ENCODE measurements at places on chromosomes 5 and 9. TPM values are rescaled to one million over a fixed set of nuclear protein-coding genes. Genes with fewer than 3 reads are reported as not detected.
A peak's percentile ranks its signal among the peaks of the same experiment; 100 is the strongest.

DNA sequence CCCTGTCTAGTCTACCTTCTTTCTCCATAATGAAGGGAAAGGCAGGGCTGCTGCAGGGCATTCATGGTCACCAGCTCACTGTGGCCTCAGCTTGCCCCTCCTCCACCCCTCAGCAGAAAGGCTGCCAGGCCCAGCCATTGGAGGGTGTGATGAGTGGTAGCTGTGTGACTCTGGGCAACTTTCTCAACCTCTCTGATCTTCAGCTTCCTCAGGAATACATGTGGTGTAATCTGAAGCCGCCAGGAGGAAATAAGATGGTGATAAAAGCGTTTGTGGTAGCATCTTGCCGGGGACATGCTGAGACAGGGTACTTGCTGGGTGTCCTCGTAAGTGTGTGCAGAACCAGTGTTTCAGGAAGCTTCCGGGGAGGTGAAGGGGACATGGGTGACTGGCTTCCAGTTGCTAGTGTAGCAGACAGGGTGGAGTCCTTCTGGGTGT is 9.8 kb downstream of the CXCL14 start:
- peaks cover 7% of the 10 kb centered on the region for H3K4me1 ChIP-seq
- no peak for DNase-seq
- H3K36me3 ChIP-seq = no peaks in the 10 kb centered on the region

- no peaks in the 10 kb centered on the region for H3K4me1 ChIP-seq
- H3K27me3 ChIP-seq = no peaks in the 10 kb centered on the region
- no peak overlapping the region for H3K27ac ChIP-seq
Observed at GRCh38 chr5:117805058-117805457, 1183.3 kb downstream of the DTWD2 start.

GRCh38 chr5:150117945-150118560 is 31.7 kb upstream of the CSF1R start:
- no peaks in the 10 kb centered on the region for H3K36me3 ChIP-seq
- no peak for DNase-seq
- H3K4me1 ChIP-seq = no peaks in the 10 kb centered on the region
- H3K27ac ChIP-seq = no peak overlapping the region
- H3K27me3 ChIP-seq = no peaks in the 10 kb centered on the region

DNA sequence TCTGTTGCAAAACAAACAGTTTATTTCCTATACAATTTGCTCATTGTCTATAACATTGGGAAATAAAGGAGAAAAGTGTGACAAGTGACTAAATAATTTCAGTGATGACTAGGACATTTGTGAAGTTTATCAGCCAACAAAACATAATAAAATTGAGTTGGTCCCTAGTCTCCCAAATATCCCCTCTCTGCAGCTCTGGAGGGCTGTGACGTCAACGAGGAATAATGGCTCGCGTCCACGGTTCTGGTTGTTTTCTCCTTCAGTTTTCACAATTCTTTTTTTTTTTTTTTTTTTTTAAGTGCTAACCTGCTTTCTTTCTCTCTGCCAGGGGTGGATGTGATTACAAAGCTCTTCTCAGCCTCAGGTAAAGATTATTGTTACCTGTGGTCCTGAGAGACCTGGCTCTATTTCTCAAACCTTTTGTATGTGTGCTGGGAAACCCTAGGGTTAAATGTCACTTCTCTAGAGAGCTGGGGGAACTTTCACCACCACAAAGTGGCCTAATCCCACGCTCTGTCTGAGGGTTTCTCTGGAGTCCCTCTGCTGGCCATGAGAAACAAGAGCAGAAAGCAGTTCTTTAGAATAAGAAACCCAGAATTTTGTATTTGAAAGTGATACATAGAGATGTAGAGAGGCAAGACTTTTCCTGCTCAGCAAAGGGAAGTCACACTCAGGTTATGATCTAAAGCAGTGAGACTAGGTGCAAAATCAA is 36.2 kb upstream of the ANKRD55 start:
- no peak overlapping the region for H3K4me3 ChIP-seq
- no peaks in the 10 kb centered on the region for H3K36me3 ChIP-seq
- no peaks in the 10 kb centered on the region for H3K27me3 ChIP-seq
- H3K4me1 ChIP-seq = peaks cover 8% of the 10 kb centered on the region
- no peak overlapping the region for H3K27ac ChIP-seq

The TMEM215 gene
- total RNA-seq = not detected

The CDKN2B gene
- not detected for total RNA-seq

GRCh38 chr9:3191715-3192114 is 334.1 kb downstream of the RFX3 start:
- no peak for DNase-seq
- H3K27me3 ChIP-seq = no peaks in the 10 kb centered on the region
- no peak overlapping the region for H3K27ac ChIP-seq
- no peaks in the 10 kb centered on the region for H3K4me1 ChIP-seq
- H3K4me3 ChIP-seq = no peak overlapping the region

DNA sequence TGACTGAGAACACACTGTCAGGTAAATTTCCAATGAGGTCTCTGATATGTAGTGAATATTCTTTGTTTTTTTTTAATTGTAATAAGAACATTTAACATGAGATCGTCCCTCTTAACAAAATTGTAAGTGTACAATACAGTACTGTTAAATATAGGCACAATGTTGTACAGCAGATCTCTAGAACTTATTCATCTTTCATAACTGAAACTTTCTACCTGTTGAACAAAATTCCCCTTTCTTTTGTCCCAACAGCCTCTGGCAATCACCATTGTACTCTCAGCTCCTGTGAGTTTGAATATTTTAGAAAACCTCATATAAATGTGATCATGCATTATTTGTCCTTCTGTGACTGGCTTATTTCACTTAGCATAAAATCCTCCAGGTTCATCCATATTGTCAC is 10.6 kb upstream of the PRLR start:
- no peaks in the 10 kb centered on the region for H3K27me3 ChIP-seq
- no peaks in the 10 kb centered on the region for H3K36me3 ChIP-seq
- H3K4me3 ChIP-seq = no peak overlapping the region
- H3K4me1 ChIP-seq = no peaks in the 10 kb centered on the region

The FCN2 gene
- total RNA-seq = not detected

DNA sequence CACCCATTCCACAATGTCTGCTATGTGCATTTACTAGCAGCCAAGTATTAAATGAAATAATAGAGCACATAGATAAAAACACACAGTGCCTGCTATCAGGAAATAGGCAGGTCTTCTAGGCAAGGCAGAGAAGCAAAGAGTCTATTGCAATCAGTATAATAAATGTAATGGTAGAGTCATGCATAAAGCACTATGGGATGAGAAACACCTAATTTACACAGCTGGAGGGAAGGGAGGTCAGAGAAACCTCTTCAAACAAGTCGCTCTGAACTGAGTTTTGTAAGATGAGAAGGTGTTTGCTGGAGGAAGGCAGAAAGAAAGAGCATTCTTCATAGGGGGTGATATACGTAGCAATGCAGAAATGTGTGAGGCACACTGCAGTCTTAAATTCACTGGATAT is 341.0 kb upstream of the DMAC1 start:
- H3K4me3 ChIP-seq = no peak overlapping the region
- no peaks in the 10 kb centered on the region for H3K36me3 ChIP-seq
- no peaks in the 10 kb centered on the region for H3K27me3 ChIP-seq
- no peak for DNase-seq
- H3K4me1 ChIP-seq = no peaks in the 10 kb centered on the region
- no peak overlapping the region for H3K27ac ChIP-seq

DNA sequence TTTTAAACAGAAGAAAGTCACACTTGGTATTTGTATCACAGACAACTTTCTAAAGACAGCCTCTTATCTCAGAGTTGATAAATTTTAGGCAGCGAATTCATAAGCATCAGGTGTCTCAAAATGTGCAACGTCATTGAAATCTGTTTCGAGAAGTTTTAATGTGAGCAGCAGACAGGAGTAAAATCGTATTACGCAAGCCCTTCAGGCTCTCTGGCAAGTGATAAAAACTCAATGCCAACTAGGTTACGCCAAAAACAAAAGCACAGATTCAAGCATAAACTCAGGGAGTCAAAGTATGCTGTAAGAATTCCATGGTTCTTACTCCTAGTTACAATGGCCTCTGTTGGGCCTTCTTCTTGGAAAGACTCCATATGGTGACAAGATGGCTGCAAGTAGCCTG is 244.7 kb downstream of the SEMA5A start:
- no peak overlapping the region for H3K4me3 ChIP-seq
- no peak for DNase-seq
- H3K27me3 ChIP-seq = no peaks in the 10 kb centered on the region
- no peak overlapping the region for H3K27ac ChIP-seq

The LRRC14B gene
- total RNA-seq = not detected

- no peaks in the 10 kb centered on the region for H3K4me1 ChIP-seq
- H3K27me3 ChIP-seq = no peaks in the 10 kb centered on the region
- no peak overlapping the region for H3K4me3 ChIP-seq
- DNase-seq = no peak
- H3K36me3 ChIP-seq = no peaks in the 10 kb centered on the region
Observed at GRCh38 chr5:67903656-67904055, 311.9 kb upstream of the PIK3R1 start.

GRCh38 chr9:95517559-95518425 is 1.0 kb upstream of the PTCH1 start:
- H3K27ac ChIP-seq = no peak overlapping the region
- H3K27me3 ChIP-seq = peaks cover 6% of the 10 kb centered on the region
- peaks cover 10% of the 10 kb centered on the region for H3K4me1 ChIP-seq

The ARL15 gene
- 5.6 TPM for total RNA-seq

- no peaks in the 10 kb centered on the region for H3K27me3 ChIP-seq
- no peak overlapping the region for H3K4me3 ChIP-seq
- H3K36me3 ChIP-seq = no peaks in the 10 kb centered on the region
- DNase-seq = no peak
- H3K27ac ChIP-seq = no peak overlapping the region
Observed at GRCh38 chr9:117265253-117265652, 149.6 kb downstream of the ASTN2 start.

DNA sequence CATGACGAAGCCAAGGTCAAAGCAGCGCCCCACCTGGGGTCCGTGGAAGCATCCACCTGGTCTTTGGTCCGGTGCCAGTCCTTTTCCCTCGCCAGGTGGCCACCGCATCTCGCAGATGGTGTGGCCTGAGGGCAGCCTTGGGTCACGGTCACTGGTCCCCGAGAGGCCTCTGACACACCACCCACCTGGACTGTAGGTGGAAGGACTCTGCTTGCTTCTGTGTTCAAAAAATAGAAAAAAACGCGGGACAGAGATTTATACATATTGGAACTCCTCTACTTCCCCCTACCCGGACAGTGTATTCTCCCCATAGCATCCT is 466 bp upstream of the TTC39B start:
- DNase-seq = no peak
- no peaks in the 10 kb centered on the region for H3K27me3 ChIP-seq
- peak overlapping the region; percentile 81 for H3K4me3 ChIP-seq
- H3K36me3 ChIP-seq = no peaks in the 10 kb centered on the region
- H3K4me1 ChIP-seq = peaks cover 49% of the 10 kb centered on the region

- no peak for DNase-seq
- H3K4me1 ChIP-seq = no peaks in the 10 kb centered on the region
- H3K27me3 ChIP-seq = no peaks in the 10 kb centered on the region
Observed at GRCh38 chr5:5044247-5044840, 95.8 kb upstream of the ADAMTS16 start.

GRCh38 chr5:123496892-123497291 is 15.1 kb upstream of the CSNK1G3 start:
- no peaks in the 10 kb centered on the region for H3K27me3 ChIP-seq
- DNase-seq = no peak
- no peaks in the 10 kb centered on the region for H3K4me1 ChIP-seq
- no peak overlapping the region for H3K4me3 ChIP-seq

- no peaks in the 10 kb centered on the region for H3K36me3 ChIP-seq
- H3K27ac ChIP-seq = no peak overlapping the region
- H3K4me1 ChIP-seq = peaks cover 56% of the 10 kb centered on the region
- no peaks in the 10 kb centered on the region for H3K27me3 ChIP-seq
Observed at GRCh38 chr5:138545919-138546562, 3.0 kb upstream of the ETF1 start.

DNA sequence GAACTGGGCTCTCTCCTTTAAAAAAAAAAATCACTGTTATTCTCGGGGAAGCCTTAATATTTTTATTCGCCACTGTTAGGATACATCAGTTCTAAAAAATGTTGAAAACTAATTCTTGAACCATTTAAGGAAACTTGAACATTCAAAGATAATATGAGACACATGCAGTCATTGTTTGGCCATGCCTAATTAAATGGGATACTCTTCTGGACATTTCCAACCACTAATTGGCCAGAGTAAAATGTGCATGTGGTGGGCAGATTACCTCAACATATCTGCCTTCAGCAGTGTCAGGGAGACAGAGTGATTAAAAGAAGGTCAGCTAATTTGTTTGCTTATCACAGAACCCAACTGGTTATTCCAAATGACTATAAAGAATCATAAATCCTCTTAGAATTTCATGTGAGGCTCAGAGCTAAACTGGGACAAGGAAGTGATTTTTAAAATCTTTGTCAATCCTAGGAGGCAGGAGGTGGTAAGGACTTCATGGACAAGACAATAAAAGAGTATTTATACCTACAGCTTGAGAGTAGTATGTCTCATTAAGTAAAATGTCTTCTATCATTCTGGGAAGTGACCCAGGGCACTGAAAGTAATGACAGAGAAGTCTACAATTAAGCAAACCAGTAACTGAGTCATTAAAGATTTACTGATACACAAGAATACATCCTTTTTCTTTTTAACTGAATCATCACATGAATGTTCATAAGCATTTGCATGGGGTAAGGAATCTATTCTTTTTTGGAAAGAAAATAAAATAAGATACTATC is 242.9 kb upstream of the TRPM3 start:
- no peaks in the 10 kb centered on the region for H3K4me1 ChIP-seq
- H3K4me3 ChIP-seq = no peak overlapping the region
- no peaks in the 10 kb centered on the region for H3K27me3 ChIP-seq
- H3K36me3 ChIP-seq = no peaks in the 10 kb centered on the region

DNA sequence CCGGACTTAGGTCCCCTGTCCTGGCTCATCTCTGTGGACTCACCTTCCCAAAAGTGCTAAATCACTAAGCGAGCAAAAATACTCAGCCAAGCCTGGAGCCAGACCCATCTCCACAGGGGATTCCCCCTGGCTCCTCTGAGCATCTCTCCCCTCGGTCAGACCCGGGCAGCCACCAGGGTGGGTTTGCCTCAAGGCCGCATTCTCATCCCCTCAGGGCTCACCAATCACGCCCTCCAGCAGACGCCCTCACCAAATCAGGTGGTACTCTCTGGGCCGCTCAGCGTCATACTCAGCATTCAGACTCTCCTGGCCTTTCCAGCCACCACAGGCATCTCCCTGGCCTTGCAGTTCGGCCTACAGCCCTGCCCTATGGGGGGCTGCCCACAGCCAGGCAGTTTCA is 49.7 kb downstream of the C5orf15 start:
- no peaks in the 10 kb centered on the region for H3K4me1 ChIP-seq
- DNase-seq = no peak
- no peak overlapping the region for H3K27ac ChIP-seq
- H3K27me3 ChIP-seq = peaks cover 3% of the 10 kb centered on the region
- no peak overlapping the region for H3K4me3 ChIP-seq

Data from CD8-positive, alpha-beta memory T cell (primary cell).